ENCODE measurements at places on chromosomes 11 and 22.

DNA sequence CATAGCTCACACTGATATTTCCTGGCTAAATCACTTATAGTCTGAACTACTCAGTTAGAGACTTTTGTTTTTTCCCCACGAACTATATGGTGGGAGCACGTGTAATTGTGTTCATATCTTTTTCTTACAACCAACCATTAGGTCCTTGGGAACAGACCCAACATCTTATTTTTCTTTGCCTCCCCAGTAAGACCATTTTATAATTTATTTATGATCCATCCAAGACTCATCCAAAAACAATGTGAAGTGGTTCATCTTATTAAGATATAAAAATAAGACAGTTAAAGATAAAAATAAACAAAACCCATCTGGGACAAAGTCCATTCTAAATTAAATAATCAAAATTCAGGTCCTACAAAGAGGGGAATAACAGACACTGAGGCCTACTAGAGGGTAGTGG, 90.8 kb downstream of the FAM168A start:
- no peak for DNase-seq

GRCh38 chr11:116852261-116853031, 15.0 kb upstream of the APOA1 start:
- no peak for DNase-seq

- no peak for DNase-seq
Measured at GRCh38 chr22:43534916-43535315, 123.1 kb downstream of the MPPED1 start.

- DNase-seq, result no peak
Measured at GRCh38 chr11:15280393-15280792, 165.7 kb downstream of the INSC start.

GRCh38 chr22:39932918-39933649, 27.1 kb upstream of the TMA7B start:
- DNase-seq, result no peak

- DNase-seq, result no peak
Measured at GRCh38 chr11:118870396-118871343, 13.0 kb upstream of the CXCR5 start.

DNA sequence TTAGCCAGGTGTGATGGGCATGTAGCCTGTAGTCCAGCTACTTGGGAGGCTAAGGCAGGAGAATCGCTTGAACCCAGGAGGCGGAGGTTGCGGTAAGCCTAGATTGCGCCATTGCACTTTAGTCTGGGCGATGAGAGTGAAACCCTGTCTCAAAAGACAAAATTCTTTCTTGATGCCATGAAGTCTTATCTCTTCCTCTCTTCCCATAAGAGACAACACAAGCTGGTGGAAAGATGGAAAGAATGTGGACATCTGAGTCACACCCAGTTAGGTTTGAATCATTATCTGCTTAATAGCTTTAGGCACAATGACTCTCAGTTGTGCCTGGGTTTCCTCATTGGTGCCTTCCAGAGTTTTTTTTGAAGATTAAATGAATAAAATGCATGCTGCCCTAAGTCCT, 35.3 kb downstream of the KREMEN1 start:
- no peak for DNase-seq

DNA sequence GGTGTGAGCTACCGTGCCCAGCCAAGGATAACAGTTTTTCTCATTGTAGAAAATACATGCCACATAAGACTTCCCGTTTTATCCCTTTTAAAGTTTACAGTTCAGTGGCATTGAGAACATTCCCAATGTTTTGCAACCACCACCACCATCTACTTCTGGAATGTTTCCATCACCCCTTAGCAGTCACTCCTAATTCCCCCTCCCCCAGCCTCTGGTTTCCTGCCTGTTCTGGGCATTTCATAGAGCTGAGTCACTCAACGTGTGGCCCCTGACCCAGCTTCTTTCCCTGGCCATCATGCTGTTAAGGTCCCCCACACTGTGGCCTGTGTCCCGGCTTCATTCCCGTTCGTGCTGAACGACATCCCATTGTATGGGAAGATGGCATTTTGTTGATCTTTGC, 30.7 kb downstream of the FGF4 start:
- no peak for DNase-seq

DNA sequence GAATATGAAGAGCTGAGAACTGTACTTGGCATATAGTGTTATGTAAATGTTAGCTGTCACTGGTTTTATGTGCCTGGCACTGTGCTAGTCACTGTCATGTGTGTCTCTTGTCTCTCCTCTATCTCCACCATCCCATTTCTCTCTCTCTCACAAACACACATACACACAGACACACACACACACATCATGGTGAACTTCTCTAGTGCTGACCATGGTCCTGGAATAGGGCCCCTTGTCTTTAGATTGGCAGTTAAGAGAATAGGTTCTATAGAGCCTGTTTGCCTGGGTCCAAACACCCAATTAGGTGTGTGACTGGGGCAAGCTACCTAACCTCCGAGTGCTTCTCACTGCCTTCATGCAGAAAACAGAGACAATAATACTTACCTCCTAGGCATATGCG, 109.7 kb upstream of the NARS2 start:
- no peak for DNase-seq

Data from SHP77 (cell line).